ENCODE measurements at places on chromosomes 12 and 14.
A peak's percentile ranks its signal among the peaks of the same experiment; 100 is the strongest.

DNA sequence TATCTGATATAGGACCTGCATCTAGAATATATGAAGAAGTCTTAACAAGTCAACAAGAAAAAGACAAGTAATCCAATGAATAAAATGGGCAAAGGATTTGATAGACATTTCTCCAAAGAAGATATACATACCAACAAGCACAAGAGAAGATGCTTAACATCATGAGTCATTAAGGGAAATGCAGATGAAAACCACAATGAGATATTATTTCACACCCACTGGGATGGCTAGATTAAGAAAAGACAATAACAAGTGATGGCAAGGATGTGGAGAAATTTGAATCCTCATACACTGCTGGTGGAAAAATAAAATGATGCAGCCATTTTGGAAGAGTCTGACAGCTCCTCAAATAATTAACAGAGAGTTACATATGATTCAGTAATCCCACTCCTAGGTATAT is 502.6 kb downstream of the FUT8 start:
- no peak for DNase-seq

- DNase-seq: no peak
Observed at GRCh38 chr12:131910302-131911027, 16.0 kb downstream of the ULK1 start.

DNA sequence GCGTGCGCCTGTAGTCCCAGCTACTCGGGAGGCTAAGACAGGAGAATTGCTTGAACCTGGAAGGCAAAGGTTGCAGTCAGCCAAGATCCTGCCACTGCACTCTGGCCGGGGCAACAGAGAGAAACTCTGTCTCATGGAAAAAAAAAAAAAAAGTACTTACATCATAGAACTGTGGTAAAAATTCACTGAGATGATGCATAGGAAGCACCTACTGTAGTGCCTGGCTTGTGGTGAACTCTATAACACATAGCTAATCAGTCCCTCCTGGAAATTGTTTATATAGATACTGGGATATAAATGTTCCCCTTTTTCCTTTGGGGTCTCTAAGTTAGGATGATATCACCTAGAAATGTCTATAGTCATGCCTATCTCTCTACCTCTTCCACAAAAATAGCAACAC is 89.7 kb upstream of the CPM start:
- DNase-seq: no peak

DNA sequence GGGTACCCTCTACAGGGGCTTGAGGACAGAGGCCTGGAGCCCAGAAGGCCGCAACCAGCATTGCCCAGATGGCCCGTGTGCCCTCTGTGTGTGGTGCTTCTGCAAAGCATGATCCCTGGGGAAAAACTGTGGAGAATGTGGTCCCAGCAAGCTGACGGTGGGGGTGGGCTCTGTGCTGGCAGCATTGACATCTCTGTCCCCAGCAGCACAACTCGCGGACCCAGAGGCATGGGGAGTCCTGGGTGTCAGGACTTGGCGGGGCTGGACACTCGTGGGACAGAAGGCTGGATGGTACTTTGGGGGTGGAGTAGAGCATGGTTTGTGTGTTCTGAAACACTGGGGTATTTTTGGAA is 4.3 kb downstream of the CLBA1 start:
- DNase-seq: no peak

- DNase-seq: no peak
Observed at GRCh38 chr14:65098586-65098985, 3.7 kb downstream of the MAX start.

- no peak for DNase-seq
Observed at GRCh38 chr12:5455045-5455444, 23.1 kb downstream of the NTF3 start.

DNA sequence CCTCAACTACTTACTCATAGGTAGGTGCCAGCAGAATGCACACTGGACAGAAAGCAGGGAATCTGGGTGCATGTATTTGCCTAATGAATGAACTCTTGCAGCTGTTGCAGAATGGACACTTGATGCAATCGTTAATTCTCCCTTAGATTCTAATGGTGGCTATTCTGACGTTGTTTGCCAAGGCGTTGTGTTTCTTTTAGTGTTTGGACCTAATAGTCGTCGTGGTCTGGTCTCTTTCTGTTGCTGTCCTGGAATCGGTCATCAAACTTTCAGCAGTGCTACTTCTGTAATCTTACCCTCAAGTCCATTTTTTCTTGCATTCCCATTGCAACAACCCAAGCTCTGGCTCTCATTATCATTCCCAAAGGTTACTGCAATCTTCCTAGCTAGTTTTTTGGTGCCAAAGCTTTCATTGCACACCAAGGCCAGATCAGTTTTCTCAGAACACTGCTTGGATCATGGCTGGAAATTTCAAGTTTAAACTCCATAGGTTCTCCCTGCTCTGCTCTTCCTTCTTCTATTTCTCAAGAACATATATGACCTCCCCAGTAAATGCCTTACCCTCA is 31.3 kb downstream of the BMP4 start:
- DNase-seq: no peak

DNA sequence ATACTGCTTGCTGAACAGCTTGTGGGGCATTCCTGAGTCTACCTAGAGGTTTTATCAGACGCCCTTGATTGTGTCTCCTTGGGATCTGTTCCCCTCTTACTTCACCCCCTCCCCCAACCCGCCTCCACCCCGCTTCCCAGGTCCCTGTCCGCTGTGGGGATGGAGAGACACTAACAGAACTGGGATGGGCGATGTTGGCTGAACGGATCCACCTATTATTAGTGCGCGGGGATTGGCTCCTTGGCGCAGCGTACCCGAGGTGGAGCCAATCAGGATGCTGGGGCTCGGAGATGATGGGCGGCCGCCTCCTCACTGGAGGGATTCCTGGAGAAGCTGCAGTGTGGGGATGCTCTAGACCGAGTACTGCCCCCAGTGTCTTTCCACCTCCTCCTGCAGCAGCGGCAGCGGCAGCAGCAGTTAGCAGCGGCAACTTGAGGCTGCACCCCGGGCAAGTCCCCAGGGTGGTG is at the start of gene SYT1:
TSS of gene SYT1 (plus strand) at position 372 of the 467 bp plus-strand sequence.
- DNase-seq: peak; percentile 17

DNA sequence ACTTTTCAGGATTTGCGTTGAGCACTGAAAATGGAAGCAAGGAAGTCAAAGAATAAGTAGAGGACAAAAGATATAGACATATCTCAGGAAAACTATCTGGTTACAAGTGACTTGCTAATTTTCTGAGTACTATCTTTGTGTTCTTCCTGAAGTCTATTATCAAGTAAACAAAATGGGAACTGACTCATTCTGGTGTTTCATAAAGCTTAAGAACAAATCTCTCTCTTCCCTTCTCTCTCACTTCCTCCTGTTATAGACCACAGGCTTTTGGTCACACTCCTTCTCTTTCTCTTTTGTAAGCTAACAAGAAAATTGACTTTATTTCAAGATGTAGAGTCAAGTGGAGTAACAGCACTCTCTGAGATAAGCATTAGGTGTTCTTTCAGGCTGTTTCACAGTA is 406.6 kb upstream of the SYT1 start:
- no peak for DNase-seq

DNA sequence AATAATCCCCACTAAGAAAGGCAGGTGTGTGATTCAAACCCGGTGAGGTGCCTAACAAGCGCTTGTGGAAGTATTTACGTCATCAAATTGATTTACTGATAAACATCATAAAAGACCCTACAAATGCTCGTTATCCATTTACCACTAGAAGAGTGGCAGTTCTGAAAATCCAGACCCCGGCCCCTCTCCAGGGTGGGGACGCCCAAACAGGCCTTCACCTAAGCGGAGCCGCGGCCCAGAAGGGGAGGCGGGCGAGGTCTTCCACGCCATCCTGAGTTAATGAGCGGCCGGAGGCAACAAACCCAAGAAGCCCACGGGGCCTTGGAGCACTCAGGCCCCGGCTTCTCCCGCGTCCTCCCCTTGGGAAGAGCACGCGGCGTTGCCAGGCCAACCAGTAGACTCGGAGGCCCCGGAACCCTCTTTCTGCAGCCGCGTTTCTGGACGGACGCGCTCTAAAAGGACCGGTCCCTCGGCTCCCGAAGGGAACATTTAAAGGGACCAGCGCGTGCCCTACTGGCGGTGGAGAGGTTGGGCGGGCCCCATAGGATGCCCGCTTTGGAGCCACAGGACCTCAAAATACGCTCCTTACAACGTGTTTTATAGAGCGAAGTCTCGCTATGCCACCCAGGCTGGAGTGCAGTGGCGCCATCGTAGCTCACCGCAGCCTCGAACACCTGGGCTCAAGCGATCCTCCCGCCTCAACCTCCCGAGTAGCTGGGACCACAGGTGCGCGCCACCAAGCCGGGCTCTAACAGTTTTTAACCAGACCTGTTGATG is 3.5 kb downstream of the PTPN21 start:
- peak; percentile 74 for DNase-seq

GRCh38 chr12:123273166-123273565 is 1.5 kb upstream of the CDK2AP1 start:
- DNase-seq: no peak

GRCh38 chr12:128059621-128060370 is 207.2 kb upstream of the TMEM132C start:
- DNase-seq: no peak

Measured in HuH-7 (cell line).